ENCODE measurements at places on chromosomes 4 and X. TPM values are rescaled to one million over a fixed set of nuclear protein-coding genes. Genes with fewer than 3 reads are reported as not detected.

Gene CEP44
- 30.1 TPM for total RNA-seq

Gene TAF1
- total RNA-seq, result 24.3 TPM

Gene PLP1
- total RNA-seq, result not detected

Gene SPANXN3
- total RNA-seq, result not detected

Gene MAGED2
- total RNA-seq, result 52.8 TPM

Gene EVC2
- 1.7 TPM for total RNA-seq

Gene CSN1S1
- not detected for total RNA-seq

Gene LRRC66
- total RNA-seq, result not detected

Gene CENPE
- 41.9 TPM for total RNA-seq

Gene FAM114A1
- 0.65 TPM for total RNA-seq

Gene AMER1
- total RNA-seq, result 2.5 TPM

Gene ADGRG4
- not detected for total RNA-seq

Gene MAGIX
- 1.0 TPM for total RNA-seq
